ENCODE measurements at places on chromosomes 1 and 21.

DNA sequence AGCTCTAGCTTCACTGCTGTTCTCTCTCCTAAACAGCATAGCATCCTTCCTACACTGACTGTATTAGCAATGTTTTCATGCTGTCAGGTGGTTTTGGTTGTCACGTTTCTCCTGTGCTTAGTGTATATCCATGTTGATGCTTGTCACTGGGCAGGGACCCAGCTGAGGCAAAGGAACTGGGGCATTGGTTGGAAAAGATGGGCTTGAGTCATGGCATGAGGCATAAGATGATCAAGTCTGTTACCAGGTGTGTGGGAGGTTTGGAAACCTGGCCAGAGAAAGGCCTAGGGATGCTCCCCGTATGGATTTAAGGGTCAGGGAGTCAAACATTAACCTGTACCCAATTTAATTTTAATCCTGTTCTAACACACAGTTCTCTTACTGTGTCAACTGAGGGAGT, 69.6 kb downstream of the OSBPL9 start:
- DNase-seq = peak; percentile 31

GRCh38 chr1:167488786-167489185, 29.5 kb downstream of the CD247 start:
- DNase-seq = no peak

DNA sequence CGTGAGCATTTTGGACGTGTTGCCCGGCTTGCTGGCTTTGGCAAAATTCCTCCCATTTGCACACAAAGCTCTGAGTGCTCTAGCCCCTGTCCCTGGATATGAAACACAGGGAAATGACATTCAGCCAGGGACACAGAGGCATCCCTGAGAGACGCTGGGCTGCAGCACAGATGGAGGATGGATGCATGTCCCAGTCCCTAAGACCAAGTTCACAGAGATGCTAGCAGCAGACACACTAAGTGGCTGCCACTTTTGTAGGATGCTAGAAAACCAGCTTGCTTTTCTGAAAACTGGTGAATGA, 12.5 kb downstream of the ACTRT2 start:
- no peak for DNase-seq

DNA sequence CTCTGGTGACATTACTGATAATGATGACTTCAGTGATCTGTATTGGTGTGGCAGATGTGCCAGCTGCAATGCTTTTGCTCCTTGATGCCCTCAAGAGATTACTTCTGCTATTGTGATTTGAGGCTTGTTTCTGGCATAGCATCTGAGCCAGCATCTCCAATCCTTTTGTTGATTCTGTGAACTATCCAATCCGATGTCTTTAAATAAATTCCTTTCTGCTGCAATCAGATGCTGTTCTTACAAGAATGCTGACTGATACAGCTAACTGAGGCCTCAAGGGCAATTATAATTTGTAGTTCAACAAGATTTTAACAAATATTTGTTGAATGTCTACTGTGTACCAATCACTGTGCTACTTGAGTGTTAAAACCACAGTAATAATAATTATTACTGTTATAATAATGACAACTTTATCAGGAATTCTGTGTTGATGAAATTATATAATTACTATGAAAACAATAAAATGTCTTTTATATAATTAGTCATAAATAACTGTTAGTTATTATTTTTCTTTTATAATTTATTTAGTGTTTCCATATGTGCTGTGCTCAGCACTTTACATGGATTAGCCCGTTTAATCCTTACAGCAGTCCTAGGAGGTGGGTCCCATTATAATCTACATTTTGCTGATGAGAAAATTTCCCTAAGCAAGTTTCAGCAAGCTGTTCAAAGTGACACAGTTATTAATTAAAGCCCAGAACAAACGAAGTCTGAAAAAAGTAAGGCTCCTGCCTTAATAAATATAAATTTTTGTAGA, 308.2 kb downstream of the BRINP3 start:
- no peak for DNase-seq

DNA sequence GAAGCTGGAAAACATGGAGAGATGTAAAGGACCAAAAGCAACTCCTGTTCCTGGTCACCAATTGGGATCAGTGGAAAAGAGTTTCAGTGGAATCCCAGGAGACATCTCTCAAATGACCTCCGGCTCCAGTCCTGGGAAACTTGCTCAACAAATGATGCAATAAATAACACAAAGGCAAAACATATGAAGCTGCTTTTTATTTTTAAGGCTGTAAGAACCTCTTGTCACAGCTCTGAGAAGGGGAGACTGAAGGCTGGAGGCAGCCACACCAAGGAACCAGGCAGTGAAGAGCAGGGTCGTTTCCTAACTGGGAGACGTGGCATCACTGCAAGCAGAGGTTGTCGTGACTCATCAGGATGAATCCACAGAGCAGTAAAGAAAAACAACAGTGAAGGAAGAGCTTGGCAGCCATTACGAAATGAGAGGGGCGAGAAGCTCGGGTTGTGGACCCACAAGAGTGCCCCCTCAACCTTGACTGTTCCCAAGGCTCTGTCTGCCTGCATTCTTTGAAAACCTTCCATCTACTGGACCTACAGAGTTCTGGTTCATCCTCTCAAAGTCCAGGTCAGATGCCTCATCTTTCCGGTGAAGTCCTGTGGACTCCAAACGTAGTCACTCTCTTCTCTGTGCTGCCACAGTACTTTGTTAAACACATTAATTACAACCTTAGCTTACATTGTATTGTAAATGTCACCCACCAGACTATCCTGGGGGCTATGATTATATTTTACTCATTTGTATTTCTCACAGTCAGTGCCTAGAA, 32.1 kb downstream of the JAK1 start:
- peak; percentile 61 for DNase-seq

GRCh38 chr1:155507945-155508344, 54.7 kb downstream of the ASH1L start:
- no peak for DNase-seq

GRCh38 chr1:60262701-60263100, 189.1 kb upstream of the C1orf87 start:
- DNase-seq = no peak

DNA sequence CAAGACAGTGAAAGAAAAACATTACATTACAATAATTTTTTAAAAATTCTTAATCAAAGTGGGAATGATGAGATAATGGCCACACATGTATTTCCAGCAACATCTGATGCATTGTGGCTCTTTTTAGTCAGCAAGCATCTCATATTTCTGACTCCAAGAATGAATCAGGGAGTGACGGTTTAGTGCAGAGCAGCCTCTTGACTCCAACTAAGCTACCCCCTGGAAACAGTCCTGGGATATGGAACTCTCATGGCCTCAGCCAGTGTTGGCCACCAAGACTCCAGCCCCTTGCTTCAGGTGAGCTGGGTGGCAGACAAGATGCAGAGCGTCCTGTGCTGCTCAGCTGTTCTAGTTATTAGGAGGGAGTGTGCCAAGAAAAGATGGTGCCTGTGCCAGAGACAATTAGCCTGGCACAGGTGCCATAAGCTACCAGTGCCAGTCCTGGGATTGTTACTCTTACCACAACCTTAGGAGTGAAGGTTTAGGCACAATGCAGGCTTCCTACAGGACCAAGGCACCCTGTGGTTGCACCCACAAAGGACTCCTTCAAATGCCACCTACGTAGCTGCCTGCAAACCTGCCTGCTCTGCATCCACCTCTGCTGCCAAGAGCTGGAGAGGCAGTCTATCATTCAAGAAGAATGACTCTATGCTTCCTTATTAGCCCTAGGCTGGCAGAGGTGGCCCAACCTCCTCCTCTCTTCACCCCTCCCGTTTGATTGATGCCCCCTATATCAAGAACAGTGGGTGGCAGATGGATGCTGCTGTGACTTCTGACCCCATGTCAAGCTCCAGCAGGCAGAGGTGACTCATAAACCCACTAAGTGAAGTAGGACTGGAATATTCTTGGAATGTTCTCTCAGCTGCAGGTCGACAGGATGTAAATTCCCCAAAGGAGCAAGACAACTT, 6.0 kb upstream of the SEC16B start:
- DNase-seq = peak; percentile 23

- no peak for DNase-seq
Observed at GRCh38 chr1:50105433-50105832, 3.3 kb upstream of the ELAVL4 start.

GRCh38 chr1:101183388-101183699, 53.5 kb upstream of the S1PR1 start:
- DNase-seq = no peak

DNA sequence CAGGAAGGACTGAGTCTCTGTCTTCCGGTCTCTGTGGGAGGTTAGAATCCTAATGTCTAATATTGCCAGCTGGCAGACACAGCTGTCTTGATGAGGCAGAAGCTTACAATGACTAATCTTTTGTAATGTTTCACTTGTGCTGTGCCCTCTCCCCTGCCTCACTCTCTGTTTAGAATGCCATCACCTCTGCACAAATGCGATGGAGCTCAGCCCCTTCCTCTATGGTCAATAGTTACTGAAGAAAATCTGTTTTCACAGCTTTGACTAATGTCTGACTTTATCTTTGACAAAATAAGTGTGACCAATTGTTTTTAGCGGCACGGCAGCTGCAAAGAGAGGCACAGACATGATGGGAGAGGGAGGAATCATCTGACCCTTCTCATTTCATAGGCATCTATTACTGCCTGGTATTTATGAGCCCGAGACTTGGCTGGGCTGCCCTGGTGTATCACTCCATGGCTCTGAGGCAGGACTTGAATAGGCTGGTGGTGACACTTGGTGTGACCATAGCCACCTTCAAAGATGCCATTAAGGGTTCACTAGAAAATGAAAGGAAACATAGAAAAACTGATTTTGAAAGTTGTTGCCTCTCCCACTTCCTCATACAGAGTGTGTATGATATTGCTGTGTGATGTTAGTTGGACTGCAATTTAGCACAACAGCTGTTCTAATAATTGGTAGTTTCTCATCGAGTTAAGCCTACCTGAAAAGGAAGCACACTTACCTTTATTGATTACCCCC, 163.2 kb upstream of the NBPF11 start:
- DNase-seq = peak; percentile 72

- DNase-seq = no peak
Observed at GRCh38 chr1:28751315-28752060, 14.7 kb downstream of the YTHDF2 start.

- no peak for DNase-seq
Observed at GRCh38 chr1:209825591-209826434, 2.0 kb upstream of the UTP25 start.

GRCh38 chr1:22502202-22502601, 50.6 kb downstream of the ZBTB40 start:
- no peak for DNase-seq

DNA sequence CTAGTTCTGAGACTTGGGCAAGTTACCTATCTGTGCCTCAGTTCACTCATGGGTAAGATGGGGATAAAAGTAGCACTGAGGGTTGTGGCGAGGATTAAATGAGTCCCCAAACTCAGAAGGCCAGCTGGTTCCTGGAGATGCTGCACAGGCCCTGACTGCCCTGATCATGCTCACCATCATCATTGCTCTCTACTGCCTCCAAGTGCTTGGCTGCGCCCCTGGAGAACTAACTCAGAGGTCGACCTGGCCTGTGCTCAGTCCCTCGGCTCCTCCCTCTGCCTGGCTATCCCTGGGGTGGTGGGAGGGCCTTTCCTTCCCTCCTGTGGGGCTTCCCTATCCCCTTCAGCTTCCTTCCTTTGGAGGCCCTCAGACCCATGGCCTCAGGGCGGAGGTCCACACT, 5.6 kb downstream of the SLC5A9 start:
- DNase-seq = no peak

GRCh38 chr1:53681977-53682685, 56.8 kb downstream of the GLIS1 start:
- DNase-seq = no peak

DNA sequence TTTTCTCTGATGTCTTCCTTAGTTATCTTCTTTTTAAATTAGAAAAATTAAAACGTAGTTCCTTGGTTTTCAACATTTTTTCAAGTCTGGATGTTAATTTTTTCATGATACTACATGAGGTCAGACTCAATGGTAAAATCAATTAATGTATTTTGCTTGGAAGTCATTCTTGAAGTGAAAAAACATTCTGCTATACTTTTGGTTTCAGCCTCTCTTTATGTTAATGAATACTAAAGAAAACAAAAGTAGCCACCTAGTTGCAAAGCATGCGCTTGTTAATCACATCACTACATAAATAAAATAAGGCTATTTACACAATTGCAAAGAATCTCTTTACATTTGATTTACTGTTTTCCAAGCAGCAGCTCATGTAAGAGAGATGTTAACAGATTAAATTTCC, 170.4 kb downstream of the LIPI start:
- no peak for DNase-seq
